ENCODE measurements at places on chromosomes 2 and 18. TPM values are rescaled to one million over a fixed set of nuclear protein-coding genes. Genes with fewer than 3 reads are reported as not detected.

Gene TRIM43
- total RNA-seq = not detected

Gene ADD2
- 2.2 TPM for total RNA-seq

Gene GAREM2
- 4.2 TPM for total RNA-seq

Gene TMEM200C
- 0.71 TPM for total RNA-seq

Gene STPG4
- total RNA-seq = not detected

Gene LYG1
- total RNA-seq = 0.47 TPM

Gene EPG5
- total RNA-seq = 19.5 TPM

Gene FTCDNL1
- 3.4 TPM for total RNA-seq

Gene ITGB6
- total RNA-seq = 0.86 TPM

Gene CAVIN2
- total RNA-seq = 145 TPM

Gene CD28
- 2.9 TPM for total RNA-seq

Gene CFAP65
- total RNA-seq = not detected

Gene ALLC
- total RNA-seq = 0.26 TPM

Data from left cardiac atrium (tissue), 4 donors.